ENCODE measurements at places on chromosomes 4 and X.

DNA sequence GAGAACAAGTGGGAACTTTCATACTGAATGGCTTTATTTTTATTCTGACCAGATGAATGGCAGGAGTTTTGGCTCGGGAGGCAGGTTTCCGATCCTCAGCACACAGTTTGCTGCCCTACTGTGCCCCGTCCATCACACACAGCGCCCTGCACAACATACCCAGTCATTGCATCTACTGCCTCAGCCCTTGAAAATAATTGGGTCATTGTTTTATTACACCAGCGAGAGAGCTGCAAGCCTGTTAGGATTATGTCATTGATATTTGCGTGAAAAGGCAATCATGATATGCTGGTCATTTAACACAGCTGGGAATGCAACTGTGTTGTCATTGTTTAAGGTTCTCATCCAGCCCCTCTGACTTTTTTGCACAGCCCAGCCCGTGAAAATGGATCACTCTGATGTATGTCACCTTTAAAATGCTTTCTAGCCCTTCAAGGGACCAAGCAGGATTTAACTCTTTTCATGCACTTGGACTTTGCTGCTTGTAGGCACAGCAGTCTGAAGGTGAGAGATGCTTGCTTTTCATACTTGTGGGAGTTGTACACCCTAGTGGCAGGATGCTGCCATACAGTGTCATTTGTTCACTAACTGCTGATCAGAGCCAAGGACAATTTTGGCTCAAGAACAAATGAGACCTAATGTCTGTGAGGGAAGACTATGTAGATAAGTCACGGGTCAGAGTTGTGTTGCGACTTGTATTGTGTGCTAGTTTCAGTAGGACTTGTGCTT, 62.3 kb downstream of the RTL9 start:
- no peak for DNase-seq

GRCh38 chr4:182042945-182043344, 200.3 kb upstream of the TENM3 start:
- DNase-seq = no peak

DNA sequence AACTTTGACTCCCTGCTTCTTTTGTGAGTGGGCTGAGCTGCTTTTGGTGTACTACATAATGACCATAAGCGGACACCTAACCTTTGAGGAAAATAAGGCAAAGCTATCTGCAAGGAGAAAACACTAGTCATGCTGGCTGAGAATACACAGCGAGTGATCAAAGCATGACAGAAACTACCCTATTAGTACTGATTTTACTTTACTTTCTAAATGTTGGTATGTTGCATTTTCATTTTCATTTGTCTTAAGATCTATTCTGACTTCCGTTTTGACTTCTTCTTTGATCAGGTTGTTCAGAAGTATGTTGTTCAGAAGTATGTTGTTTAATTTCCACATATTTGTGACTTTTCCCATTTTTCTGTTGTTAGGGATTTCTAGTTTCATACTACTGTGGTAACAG, 361.1 kb downstream of the TRAM1L1 start:
- DNase-seq = no peak

GRCh38 chr4:178090640-178091411, 648.6 kb upstream of the AGA start:
- no peak for DNase-seq

- DNase-seq = no peak
These were observed 37.0 kb downstream of the SEPSECS start for GRCh38 chr4:25123236-25123635.

DNA sequence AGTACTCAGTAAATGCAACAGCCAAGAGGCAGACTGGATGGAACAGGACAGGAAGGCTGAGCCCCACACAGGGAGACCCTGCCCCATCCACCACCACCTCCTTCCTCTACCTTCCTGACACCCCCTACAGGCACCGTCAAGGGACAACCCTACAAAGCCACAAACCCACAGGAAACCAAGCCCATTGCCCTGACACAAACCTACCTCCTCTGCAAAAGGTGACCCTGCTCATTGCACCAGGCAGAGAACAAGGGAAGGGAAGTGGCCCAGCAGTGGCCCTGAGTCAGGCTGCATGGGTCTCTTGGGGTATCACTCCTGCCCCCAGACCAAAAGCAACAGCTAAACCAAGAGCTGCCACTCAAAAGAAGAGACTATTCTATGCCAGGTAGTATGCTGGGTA, 21.0 kb downstream of the JAKMIP1 start:
- no peak for DNase-seq

DNA sequence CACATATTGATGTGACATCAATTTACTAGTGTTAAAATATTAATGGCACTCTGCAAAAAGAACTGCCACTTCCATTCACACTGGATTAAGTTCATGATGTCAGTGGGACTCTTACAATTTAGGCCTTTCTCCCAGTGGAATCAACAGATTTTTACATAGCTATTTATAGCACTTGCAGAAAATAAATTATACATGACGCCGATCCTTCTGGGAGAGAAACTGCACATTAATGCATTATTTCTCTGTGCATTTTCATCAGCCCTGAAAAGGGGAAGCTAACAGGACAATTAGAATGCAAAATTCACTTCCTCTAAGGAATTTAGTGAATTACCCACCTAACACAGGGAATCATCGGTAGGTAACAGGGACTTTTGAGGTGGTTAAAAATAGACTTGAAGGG, 15.7 kb downstream of the LGI2 start:
- no peak for DNase-seq

DNA sequence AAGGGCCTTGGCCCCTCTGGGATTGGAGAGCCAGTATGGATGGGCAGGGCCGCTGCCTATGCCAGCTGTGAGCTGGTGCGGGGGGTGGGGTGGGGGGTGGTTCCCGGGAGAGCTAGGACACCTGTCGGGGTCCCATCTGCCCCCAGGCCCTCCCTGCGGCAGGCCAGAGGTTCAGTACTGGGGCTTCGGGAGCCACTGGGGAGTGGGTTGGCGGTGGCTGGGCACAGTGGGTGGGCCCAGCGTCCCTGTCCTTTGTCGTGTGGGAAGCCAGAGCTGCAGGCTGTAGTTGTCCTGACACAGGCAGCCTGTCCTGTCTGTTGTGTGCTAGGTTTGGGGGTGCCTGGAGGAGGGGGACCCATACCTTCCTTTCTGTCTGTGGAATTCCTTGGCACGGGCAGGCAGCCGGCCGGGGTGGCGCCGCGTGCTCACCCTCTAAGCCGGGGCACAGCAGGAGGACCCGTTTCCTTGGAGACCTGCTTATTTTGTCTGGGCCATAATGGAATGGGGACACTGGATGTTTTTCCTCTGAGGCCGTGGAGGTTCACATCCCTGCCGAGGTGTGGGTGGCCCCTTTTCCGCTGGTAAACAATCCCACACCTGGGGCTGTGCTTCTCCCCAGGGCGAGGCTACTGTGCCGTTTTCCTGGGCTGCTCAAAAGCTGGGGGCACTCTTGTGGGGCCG, 14.8 kb downstream of the DOK7 start:
- DNase-seq = no peak

GRCh38 chrX:154465601-154466000, 7.5 kb downstream of the PLXNA3 start:
- DNase-seq = no peak

DNA sequence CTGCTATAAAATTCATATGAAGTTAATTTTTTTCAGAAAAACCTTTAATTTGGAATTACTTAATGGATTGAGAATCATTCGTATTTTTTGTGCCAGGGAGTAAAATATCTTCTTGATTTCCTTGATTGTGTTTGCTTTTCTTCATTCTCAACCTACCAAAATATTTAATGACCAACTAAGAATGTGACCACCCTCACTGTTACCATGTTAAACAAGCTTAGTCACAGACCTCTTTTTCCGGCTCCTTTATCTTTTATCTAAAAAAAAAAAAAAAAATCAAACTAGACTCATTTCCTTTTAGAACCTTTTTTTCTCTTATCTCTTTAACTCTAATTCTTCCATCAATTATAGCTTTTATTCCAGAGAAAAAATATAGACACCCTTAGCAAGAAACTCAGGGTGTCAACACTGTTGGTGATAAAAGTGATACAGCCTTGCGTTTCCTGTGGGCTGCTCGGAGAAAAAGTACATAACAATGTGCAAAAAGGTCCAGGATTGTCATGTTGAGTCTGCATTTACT, 20.6 kb upstream of the HPGDS start:
- DNase-seq = no peak

- no peak for DNase-seq
These were observed 8.0 kb downstream of the SLIT2 start for GRCh38 chr4:20259707-20260106.

DNA sequence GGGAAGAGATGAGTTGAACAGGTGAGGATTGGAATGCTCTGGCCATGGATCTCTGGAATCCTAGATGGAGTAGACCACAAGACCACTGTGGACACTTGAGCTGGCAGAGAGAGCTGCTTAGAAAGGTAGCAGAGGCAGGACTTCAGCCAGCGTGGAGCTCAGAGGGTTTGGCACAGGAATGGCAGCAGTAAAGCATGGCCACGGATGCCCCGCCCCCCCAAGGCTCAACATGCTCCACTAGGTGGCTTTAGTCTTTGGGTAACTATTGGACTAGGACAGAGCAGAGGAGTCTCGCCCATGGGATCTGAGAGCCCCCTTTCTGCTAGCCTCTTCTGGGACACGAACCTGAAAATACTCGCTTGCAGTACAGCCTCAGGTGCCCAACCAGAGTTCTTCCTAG, 150.1 kb upstream of the NEIL3 start:
- no peak for DNase-seq

GRCh38 chrX:121504153-121504552, 456.7 kb downstream of the GLUD2 start:
- no peak for DNase-seq
